ENCODE measurements at places on chromosomes 4 and X. TPM values are rescaled to one million over a fixed set of nuclear protein-coding genes. Genes with fewer than 3 reads are reported as not detected.

DNA sequence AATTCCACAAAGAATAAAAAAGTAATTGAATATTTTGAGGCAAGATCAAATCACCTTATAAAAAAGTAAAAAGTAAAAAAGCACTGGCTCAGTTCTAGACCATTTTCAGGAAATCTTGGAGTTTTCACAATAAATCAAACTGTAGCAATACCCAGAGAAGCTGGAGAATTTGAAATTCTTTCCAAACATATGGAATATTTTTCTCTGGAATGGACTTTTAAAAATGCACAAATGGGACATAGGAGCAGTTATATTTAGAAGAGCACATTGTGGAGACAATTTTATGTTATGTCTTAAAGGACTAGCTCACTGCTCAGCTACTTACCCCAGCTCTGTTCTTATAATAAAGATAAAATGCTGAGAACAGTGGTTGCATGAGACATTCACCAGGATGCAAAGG, 211.9 kb upstream of the KIT start:
- DNase-seq, result no peak

DNA sequence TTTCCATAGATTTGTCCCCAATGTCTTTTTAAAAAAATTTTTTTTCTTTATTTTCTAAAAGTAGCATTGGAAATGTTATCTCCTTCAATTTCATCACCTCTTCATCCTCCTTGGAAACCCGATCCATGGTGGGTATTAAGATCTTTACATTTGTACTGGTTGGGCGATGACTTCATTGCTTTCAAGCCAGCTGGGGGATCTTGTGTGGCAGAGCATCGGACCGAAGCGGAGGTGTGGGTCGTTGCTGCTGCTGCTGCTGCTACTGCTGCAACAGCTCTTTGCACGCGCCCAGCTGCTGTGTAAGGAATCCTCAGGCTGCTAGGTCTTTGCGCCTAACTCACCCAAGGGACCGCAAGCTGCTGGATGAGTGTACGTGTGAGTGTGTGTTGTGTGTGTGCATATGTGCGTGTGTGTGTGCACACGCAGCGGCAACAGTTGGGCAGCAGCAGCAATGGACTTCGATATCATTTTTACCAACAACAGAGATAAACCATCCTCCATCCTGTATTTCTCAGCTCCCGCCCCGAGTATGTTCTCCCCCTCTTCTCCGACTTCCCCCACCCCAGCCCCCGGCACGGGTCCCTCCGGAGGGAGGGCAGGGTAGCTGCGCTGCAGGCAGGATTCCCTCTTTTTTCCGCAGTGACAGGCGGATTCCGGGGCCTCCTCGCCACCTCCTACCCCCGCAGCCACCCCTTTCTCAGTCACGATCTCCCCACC, 768 bp upstream of the CDKL5 start:
- DNase-seq, result peak; percentile 53

- DNase-seq, result no peak
These were observed 182.9 kb downstream of the AFAP1 start for GRCh38 chr4:7756561-7757355.

SMC1A gene
- total RNA-seq, result 43.5 TPM

ADH1C gene
- not detected for total RNA-seq

- no peak for DNase-seq
These were observed 44.6 kb downstream of the PALLD start for GRCh38 chr4:168541266-168541953.

GRCh38 chrX:118383120-118383519, 37.2 kb downstream of the WDR44 start:
- no peak for DNase-seq

- no peak for DNase-seq
These were observed 23.7 kb downstream of the SULT1E1 start for GRCh38 chr4:69836287-69836686.

GRCh38 chrX:56029188-56029587, 203.0 kb upstream of the KLF8 start:
- DNase-seq, result no peak

DNA sequence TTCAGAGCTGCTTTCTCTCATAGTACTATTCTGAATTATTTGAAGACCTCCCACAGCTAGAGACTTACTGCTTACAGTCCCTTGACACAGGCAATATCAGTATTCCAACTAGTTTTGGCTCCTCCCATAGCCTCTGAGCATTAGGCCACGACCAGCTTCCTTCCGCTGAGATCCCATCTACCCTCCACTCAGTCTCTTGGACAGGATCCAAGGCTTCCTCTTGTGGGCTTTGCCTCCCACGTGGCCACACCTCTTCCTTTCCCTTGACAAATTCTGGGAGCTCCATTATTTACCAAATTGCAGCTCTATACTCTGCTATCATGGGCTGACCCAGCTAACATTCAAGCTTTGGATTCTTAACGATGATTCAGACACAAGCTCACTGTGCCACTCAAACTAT, 470.4 kb upstream of the GALNT7 start:
- DNase-seq, result no peak
